ENCODE measurements at places on chromosomes 12 and 14.
A peak's percentile ranks its signal among the peaks of the same experiment; 100 is the strongest.

DNA sequence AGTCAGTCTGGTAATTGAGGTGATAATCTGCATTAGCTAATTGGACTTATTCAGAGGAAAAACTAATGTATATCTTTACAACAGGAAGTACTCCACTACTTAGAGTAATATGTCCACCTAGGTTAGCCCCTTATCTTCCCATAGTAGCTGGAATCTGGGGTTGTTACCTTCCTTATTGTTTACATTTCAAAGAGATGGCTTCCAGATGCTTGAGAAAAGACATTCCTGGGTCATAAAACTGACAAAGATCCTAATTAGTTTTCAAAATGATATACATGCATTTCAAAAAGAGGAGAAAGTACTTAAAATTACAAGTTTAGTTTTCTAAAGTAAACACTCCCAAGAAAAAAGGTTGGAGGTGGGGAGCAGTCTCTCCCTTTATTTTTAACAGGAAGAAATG, 78.1 kb downstream of the RPL10L start:
- DNase-seq, result no peak

DNA sequence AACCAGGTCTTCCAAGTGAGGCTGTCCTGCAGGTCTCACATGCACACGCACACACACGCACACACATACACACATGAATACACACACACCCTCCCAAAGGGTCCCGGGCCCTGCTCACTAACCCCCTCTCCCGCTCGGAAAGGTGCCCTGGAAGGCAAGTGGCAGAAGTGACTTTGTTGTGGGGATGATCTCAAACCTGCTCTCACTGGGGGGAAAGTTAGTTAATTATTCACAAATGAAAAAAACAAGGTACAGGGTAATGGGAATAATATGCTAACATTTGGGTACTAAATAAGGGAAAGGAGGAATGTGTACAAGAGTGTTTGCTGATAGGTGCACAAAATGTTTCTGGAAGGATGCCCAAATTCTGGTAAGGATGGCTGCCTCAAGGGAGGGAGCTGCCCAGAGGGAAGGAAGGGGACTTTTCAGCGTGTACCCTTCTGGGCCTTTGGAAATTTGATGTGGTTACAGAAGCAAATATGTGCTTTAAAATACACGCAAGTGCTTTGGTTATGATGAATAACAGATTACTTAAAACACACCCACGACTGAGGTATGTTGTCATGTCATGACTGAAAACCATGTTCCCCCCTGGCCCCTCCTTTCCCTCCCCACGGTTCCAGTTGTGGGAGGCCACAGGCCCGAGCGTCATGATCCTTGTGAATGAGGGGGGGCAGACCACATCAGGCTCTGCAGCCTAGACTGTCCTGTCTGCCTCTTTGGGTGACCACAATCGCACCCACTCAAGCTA, 43.3 kb upstream of the PLEKHG6 start:
- peak; percentile 28 for DNase-seq

DNA sequence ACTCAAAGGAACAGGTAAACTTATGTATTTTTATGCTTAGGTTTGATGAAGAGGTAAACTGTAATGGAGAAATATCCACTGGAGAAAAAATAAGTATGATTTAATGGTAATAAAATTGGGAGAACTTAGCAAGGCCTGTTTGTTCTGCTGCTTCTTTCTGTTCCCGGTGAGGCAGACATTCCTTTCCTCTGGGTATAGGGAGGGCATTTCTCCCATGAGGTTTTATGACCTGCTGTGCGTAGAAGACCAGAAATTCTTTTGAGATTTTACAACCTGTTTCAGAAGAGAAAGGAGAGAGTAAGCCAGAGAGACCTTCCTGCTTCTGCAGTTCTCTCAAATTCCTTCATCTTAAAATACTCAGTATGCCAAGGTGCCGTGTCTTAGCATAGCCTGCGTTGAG, 139.4 kb upstream of the RMST start:
- DNase-seq, result no peak

DNA sequence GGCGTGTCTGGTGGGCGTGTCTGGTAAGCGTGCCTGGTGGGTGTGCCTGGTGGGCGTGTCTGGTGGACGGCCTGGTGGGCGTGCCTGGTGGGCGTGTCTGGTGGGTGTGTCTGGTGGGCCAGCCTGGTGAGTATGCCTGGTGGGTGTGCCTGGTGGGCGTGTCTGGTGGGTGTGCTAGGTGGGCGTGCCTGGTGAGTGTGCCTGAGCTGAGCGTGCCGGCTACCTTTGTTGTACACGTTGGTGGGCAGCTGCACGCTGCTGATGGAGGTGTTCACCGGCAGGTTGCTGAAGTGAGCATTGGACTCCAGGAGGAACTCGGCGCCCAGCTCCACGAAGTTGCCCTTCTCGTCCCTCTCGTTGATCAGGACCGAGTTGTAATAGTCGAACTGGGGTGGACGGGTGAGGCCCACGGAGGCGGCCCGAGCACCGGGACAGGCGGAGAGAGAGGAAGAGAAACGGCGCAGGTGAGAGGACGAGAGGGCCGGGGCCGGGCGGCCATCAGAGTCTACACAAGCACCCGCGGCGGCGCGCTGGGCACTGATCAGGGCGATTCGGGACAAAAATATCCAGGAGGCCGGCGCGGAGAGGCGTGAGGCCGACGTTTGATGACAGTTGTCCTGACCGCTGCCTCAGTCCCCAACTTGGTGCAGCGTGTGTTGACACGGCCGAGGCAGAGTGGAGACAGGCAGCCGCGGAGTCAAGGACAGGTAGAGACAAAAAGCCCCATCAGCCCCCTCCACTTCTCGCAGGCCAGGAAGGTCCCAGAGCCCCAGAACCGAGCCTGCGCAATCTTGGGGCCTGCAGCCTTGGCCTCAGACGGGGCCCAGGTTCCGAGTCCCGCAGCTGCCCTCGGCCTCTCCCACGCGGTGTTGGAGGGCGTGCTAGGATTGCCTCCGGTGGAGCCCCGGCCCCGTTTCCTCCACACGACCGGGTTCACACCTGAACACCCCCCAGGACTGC, 10.5 kb downstream of the CACNA2D4 start:
- DNase-seq, result no peak

DNA sequence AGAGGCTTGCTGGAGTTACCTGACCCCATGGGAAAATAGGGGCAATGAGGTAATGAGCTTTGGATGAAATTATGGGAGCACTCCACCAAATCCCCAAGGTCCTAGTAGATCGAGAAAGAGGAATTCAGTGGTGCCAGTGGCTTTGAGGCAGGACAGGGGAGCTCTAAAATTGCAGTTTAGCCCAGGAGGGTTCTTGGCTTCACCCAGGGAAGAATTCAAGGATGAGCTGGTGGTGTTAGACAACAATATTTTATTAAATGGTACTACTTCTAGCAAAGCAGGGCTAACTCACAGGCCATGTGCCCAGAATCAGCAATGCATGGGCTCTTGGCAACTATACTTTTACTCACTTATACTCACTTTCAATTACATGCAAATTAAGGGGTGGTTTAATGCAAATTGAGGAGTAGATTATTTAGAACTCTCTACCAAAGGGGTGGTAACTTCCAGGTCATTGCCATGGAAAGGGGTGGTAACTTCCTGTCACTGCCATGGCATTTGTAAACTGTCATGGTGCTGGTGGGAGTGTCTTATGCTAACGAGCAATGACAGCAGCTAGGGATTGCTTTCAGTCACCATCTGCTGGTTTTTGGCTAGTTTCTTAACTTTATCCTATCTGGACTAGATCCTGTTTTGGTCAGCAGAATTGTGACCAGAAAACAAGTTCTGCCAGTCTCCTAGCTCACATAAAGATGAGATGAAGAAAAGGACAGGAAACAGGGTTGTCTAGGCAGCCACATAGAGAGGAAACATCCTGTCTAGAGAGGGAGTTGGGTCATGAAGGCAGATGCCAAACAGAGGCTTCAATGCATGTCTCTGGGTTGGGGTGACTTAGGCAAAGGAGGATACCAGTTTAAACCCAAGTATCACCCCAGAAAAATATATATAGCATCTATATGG, 64.7 kb downstream of the ZNF641 start:
- DNase-seq, result no peak

DNA sequence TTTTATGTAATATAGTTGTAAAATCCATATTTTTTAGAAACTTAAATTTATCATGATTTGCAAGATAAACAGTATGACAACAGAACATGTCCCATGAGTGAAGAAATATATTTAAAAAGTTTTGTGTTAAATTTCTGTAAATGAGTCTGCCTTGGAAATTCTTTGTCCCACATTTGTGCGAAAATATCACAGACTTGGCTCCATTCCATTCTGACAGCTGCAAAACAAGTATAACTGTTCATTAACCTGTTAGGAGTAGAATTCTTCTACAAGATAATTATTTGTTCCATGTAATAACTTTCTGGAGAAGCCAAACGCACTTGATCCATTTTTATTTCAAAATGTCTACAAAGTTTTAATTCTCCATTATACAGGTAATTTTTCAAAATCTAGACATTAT, 37.9 kb downstream of the MDM1 start:
- DNase-seq, result no peak

GRCh38 chr14:71554323-71554722, 377.9 kb upstream of the RGS6 start:
- DNase-seq, result no peak

DNA sequence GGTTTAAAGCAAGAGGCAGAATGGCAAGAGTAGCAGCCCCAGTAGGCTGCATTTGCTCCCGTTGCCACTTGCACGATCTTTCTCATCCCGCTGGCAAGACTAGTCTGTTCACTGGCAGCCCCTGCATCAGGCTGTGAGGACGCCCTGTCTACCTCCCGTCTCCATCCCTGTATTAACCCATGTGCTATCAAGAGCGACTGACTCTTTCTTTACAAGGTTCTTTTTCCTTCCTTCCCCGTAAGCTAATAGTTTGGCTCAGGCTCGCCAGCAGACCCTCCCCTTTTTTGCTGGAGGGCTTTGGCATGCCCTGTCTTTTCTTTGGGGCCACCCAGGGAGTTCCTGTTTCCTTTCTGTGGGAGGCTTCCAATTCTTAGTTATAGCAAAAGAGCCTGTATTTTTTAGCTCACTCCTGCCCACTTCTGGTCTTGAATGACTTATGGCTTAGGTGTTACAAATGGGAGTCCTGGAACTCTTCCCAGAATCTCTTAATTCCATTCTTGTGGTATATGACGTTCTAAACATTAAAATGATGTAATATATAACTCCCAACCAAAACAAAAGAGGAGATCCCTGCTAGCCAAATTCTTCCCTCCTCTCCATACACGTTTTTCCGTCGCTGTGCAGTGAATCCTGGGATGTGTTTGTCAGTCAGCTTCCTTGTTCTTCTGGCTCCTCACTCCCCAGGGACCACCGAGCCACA, 149.0 kb downstream of the PRKCH start:
- no peak for DNase-seq

GRCh38 chr12:53100466-53101151, 2.7 kb upstream of the SOAT2 start:
- no peak for DNase-seq

GRCh38 chr14:96098309-96098998, 59.3 kb downstream of the C14orf132 start:
- DNase-seq, result no peak

DNA sequence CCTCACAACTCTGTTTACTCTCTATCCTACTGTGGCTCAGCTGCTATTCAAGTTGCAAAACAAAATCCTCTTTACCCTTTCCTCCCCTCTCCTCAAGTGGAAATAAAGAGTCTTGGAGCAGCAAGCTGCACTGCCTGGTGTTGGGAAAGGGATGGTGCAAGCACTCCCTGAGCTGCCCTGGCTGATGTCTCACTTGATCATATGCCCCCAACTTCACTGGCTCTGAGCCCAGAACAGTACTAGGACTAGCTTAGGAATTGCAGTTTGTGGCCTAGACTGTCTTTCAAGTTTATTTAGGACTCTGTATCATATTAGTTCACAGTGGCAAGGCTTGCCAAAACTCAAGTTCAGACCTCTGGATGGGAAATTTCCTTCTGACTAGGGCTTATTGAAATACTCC, 1683.8 kb upstream of the SEL1L start:
- DNase-seq, result no peak

DNA sequence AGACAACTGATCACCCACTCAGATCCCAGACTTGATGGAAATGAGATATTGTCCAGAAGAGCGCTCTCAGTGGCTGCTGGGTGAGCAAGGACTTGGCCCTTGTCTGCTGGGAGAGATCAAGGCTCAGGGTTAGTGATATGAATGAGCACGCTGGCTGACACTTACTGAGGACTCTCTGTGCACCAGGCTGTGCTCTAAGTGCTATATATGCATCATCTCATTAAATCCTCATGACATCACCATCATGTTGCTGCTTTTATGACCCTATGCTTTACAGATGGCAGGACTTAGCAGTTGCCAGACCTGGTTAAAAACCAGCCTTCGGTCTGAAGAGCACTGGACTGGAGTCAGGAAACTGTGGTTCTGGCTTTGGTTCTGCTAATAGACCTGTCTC, 260.9 kb downstream of the VRK1 start:
- DNase-seq, result no peak

DNA sequence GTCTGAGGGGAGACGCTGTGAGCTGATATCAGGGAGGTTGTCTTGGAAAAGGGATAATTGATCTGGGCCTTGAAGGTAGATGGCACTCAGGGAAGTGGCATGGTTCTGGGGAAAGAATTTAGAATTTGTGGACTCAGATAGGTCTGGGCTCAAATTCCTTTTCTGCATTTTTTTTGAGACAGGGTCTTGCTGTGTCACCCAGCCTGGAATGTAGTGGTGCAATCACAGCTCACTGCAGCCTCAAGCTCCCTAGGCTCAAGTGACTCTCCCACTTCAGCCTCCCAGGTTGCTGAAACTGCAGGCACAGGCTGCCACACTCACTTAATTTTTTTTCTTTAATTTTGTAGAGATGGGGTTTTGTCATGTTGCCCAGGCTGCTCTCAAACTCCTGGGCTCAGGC, 98.1 kb upstream of the NCOR2 start:
- no peak for DNase-seq

All from stimulated activated CD4-positive, alpha-beta T cell treated with anti-CD3 and anti-CD28 coated beads, Interleukin-1b, Interleukin-23, amount 100 ng/mL, for 24 hours (primary cell).